ENCODE measurements at places on chromosomes 4 and X. TPM values are rescaled to one million over a fixed set of nuclear protein-coding genes. Genes with fewer than 3 reads are reported as not detected.

The ARHGEF38 gene
- total RNA-seq, result not detected

The PLAC8 gene
- 52.7 TPM for total RNA-seq

The ETNPPL gene
- not detected for total RNA-seq

The TMEM128 gene
- total RNA-seq, result 21.4 TPM

The RAB40A gene
- total RNA-seq, result 1.0 TPM

The KIF4A gene
- 52.9 TPM for total RNA-seq

The SMAD1 gene
- total RNA-seq, result 16.1 TPM

The USP17L19 gene
- not detected for total RNA-seq

The SAGE1 gene
- not detected for total RNA-seq

The UCP1 gene
- not detected for total RNA-seq

The KLHL4 gene
- 0.65 TPM for total RNA-seq

The RHOXF1 gene
- total RNA-seq, result not detected

DNA sequence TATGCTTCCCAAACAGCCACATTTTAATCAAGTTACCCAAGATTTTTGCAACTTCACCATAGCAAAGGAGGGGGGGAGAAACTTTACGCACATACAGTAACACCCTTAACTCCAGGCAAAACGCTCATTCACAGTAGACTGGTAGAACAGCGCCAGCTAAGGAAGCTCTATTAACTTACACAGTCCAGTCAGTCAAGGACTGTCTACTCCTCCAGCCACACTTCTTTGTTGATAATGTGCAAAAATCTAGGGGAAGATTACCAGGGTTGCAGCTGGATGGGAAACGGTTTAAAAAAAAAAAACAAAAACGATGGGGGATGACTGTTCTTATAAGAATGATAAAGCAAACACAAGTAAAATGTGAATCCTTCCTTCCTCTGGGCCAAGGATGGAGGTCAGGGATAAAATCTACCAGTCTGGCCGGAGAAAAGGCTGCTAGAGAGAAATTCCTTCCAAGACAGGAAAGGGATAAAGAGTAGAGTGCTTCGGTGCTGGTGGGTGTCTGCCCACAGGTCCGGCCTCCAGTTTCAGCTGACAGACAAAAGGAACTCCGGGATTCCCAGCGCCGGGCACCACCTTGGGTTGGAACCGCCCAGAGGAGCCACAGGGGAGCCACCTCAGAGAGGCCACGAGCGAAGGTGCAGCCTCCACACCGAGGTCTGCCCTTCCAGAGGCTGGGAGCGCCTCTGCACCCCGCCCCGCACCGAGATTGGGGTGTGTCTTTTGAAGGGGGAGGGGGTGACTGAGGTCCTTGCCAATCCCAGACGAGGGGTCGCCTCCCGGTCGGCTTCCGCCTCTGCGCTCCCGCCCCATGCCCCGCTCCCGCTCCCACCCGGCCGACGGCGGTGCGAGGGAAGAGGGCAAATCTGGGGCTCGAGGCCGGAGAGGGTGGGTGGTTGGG is 811 bp downstream of the ANKRD50 start:
- DNase-seq, result peak; percentile 65

- DNase-seq, result no peak
Measured at GRCh38 chr4:117770269-117771102, 263.8 kb upstream of the NDST3 start.

DNA sequence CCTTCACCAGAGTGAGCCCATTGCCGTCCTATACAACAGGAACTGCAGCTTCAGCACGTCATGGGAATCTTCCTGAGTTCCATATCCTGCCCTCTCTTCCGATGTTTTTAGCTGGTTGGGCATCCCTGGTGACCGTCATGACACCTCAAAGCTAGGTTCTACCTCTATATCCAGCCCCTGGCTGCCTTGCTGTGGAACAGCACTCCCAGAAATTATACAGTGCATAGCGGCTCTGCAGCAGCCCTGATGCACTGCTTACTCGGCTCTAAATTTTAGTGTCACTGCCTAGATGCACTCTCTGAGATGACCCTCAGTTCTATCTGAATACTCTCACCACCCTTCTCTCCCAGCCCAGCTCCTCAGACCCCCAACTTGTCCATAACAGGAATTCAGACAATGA is 44.3 kb downstream of the ARHGEF38 start:
- DNase-seq, result no peak

DNA sequence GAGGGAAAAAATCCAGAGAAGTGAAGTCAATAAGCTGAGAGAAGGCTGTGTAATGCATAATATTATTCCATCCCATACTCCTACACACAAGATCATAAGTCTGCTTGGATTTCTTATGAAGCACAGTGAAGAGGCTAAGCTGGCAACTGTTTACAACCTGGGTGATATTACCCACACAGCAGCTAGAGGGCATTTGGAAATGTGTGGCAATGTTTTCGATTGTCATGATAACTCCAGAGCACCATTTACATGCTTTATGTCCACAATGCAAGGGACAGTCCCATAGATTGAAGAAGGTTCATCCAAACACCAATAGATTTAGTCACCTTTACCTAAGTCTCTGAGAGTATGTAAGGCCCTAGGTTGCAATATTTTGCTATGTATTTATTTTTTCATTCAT is 412.2 kb downstream of the PPP3CA start:
- DNase-seq, result no peak

DNA sequence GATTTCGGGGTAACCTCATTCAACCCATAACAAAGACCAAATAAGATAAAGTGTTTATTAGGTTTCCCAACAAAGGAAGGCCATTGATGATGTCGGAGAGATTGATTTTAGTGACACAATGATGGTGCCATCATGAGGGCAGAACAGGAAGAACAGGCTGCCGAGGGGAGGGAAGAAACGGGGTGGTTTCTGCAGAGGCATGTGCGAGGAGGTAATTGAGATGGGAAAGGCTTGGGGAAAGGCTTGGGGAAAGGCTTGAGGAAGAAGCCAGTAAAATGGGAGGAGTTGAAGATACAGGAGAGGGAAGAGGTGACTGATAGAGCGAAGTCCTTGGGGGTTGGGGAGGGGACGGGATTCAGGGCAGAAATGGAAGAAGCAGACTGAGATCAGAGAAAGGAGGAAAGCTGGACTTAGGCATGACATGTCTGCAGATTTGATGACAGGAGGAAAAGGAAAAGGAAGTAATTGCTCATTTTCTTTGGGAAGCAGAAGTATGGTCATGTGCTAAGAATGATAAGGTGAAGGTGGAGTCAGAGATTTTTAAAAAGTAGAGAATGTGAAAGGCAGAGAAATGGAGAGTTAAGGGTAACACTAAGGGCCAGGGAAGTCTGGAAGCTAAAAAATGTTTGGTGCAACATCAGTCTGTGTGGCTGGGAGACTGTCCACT is 6.0 kb downstream of the HPSE start:
- DNase-seq, result no peak

GRCh38 chr4:1462009-1462767 is 55.9 kb upstream of the NKX1-1 start:
- DNase-seq, result no peak

DNA sequence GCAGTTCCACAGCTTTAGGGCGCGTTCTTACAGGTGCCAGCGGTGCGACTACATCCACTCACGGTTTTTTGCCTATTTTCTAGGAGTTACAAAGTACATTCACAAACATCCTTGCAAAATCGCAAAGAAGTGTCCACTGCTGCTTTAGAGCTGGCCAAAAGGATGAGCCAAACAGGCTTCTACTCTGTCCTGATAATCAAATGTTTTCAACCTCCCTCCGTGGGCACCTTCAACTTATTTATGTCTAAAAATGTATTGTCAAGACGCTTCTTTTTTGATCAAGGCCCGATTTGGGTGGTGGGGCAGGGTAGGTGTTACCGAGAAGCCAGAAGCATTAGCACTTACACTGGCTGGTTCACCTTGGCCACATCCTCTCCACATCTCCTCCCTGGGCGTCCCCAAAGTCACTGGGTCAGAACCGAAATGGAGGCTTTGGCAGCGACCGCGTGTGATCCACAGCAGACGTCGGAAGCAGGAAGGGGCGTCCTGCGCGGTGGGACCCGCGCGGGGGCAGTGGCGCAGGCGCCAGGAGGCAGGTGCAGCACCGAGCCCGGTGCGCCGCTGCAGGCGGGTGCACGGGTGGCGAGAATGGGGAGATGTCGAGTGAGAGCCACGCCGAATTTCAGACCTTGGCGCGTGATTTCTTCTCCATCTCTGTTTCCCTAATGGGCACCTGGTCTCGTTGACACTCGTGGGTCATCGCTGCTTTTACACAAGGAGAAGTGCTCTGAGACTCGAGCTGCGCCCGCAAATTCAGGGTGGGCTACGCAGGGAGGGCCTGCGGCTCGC is 16.9 kb downstream of the NKX3-2 start:
- no peak for DNase-seq

DNA sequence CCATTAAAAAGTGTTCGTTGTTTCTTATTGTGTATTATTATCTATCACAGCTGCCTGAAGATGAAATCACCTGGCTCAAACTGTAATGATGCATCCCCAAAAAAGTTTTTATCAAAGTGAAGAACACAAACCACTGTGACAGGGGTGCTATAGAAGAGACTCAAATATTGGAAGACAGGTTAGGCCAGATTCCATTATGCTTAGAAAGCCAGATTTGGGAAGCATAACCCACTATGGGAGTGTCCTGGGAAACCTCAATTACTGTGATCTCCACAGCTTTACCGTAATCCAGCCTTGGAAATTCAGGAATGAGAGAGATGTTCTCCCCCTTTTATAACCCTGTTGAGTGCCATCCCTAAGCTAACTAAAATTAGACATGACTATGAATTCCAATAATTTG is 114.2 kb downstream of the NWD2 start:
- no peak for DNase-seq

- DNase-seq, result no peak
Measured at GRCh38 chr4:135238940-135239339, 1037.4 kb upstream of the PABPC4L start.

DNA sequence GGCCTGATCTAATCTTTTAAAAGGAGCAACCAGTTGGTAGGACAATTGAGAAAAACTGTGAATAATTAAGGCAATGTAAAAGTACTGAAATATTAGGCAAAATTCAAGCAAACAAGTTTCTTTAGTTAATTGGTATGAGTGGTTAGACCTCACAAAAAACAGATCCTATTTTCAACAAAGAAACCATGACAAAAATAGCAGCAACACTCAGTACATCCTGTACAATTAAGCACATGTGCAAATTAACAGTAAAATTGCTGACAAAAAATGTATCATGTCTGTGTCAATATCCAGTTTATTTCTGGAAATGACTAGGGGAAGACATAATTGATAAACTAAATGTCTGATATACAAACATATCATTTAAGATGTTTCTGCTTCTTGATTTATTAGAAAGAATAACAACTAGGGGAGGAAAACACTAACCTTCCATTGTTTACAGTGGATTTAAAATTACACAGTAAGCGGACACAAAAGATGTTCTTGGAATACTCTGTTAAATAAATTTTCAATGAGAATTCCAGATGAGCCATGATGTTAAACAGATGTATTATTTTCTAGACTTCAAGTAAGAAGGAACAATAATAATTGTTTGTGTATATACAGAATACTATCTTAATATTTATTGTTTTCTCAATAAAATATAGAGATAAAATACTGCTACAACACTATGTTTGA is 638.9 kb downstream of the SPRY1 start:
- DNase-seq, result no peak

- DNase-seq, result no peak
Measured at GRCh38 chr4:38950159-38950558, 82.0 kb downstream of the TMEM156 start.

DNA sequence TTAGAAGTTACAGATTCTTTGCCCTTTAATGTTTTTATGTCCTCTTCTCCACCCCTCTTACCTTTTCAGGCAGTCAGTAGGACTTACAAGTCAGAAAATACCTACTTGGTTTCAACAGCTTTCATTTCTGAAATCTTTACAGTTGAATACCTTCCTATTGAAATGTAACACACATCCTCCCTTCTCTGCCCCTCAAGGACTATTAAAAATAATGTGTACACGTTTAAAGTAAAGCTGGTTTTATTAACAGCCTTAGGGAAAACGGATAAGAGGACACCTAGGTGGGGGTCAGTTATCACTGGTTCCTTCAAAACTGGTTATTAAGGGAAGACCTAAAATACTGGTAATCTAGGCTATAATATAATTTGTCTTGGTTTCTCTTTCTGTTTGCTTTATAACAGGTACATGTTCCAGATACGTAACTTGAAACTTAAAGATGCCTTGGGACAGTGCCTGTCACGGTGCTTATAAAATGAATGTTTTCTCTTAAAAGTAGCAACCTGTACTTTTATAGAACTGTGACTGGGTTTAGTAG is 1.8 kb downstream of the CCSER1 start:
- DNase-seq, result no peak

GRCh38 chr4:26130841-26131432 is 189.9 kb upstream of the RBPJ start:
- no peak for DNase-seq

GRCh38 chr4:186832906-186833305 is 109.2 kb upstream of the FAT1 start:
- DNase-seq, result no peak

DNA sequence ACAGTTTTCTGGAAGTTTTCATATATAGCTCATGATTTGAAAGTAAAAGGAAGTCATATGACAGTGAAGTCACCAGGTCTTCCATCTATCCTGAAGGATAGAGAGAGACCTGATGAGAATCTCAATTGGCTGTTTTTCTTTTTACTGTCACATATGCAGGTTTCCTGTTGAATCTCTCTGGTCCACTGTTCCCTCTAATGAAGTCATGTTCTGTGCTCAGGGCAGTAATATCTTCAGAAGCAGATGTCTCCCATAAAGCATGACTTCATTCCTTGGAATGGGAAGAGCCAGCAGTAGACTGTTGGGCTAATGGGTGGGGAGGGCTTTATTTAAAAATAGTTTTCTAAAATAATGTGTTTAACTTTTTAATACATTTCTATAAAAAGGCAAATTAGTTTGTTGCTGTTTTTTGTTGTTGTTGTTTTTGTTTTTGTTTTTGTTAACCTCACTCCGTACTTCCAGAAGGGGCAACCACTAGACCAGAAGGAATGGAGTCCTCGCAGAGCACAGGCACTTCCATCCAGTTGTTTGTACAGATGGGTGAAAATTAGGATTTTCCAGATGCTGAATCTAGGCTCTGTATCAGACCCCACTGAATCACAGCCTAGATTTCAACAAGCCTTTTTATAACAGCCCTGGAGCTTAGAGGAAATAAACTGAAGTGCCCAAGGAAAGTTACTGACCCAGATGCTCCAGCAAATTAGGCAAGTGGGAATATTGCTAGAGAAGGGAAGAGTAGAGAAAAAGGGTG is 54.2 kb downstream of the AWAT2 start:
- DNase-seq, result no peak

- DNase-seq, result no peak
Measured at GRCh38 chrX:50067435-50068284, 133.1 kb downstream of the AKAP4 start.

- DNase-seq, result no peak
Measured at GRCh38 chrX:24173115-24173847, 23.8 kb downstream of the ZFX start.

GRCh38 chr4:136841526-136841925 is 690.8 kb downstream of the PCDH18 start:
- no peak for DNase-seq

DNA sequence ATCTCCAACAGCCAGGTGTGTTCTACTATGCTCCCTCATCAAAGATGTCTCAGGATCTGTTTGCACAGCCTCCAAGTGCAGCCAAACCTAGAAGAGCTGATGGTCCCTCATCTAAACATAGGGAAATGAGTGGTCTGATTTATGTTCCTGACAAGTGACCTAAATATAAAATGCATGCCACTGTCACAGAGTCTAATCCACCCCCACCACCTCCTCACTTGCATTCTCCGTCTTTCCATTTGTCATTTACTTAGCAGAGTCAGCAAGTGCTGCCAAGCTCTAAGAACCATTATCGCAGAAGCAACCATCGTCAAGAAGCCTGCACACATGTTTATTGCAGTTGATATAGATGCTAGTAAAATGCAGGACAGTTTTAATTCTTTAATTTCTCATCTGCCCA is 33.1 kb upstream of the VCX3A start:
- no peak for DNase-seq

- no peak for DNase-seq
Measured at GRCh38 chr4:185754961-185755360, 57.0 kb downstream of the SORBS2 start.

Data from PC-9 (cell line).